Pons (tissue), 1 donor: ENCODE measurements at places on chromosomes 6 and 20.

DNA sequence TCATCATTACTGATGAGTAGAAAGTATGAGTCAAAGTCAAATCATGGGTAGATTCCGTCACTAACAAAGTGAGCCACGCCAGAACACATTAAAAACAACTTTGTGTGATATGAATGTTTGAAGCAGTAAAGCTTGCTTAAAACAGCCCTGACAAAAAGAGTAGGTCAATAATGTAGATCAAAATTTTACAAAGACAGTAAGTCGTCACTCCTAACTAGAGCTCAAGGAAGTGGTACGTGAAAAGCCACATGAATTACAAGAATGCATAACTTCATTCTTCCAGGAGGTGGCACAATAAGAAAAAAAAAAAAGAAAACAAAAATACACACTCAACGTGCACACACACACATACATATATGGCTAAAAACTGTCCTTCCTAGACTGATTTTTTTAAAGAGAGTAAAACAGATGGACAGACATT, 69.9 kb downstream of the HACE1 start:
- DNase-seq: peak; percentile 37

DNA sequence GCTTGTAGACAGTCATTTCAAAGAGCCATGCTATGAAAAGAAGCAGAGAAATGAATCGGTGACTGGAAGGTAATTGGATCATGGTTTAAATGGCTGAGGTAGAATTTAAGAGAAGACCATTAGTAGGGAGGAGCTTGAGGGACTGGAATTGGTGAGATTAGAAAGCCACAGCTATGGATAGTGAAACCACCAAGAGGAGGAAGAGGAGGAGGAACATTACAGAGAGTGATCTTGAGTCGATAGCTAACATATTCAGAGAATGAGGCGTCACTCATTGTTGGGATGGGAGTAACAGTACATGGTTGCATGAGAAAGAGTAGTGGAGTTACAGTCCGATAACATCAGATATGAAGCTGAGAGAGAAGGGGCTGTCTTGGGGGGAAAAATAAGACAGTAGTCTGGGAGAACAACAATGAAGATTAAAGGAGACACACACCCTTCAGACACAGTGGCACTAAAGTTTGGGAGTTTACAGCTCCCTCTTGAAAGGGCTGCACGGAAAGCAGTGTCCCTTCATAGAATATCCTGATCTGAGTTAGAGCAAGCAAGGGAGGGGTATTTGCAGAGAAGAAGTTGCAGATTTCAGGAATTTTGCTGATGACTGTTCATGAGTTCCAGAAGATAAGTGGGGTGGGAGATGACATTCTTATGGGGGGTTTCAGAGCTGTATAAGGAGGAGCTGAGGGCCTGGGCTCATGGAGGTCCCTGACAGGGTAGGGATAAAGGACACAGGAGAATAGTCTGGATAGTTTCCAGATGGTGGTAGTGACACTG, 15.1 kb upstream of the LAMP5 start:
- DNase-seq: no peak

- DNase-seq: no peak
These were observed 2.2 kb upstream of the TAP2 start for GRCh38 chr6:32840604-32841246.

GRCh38 chr6:119325559-119326265, 23.8 kb downstream of the MAN1A1 start:
- DNase-seq: no peak

DNA sequence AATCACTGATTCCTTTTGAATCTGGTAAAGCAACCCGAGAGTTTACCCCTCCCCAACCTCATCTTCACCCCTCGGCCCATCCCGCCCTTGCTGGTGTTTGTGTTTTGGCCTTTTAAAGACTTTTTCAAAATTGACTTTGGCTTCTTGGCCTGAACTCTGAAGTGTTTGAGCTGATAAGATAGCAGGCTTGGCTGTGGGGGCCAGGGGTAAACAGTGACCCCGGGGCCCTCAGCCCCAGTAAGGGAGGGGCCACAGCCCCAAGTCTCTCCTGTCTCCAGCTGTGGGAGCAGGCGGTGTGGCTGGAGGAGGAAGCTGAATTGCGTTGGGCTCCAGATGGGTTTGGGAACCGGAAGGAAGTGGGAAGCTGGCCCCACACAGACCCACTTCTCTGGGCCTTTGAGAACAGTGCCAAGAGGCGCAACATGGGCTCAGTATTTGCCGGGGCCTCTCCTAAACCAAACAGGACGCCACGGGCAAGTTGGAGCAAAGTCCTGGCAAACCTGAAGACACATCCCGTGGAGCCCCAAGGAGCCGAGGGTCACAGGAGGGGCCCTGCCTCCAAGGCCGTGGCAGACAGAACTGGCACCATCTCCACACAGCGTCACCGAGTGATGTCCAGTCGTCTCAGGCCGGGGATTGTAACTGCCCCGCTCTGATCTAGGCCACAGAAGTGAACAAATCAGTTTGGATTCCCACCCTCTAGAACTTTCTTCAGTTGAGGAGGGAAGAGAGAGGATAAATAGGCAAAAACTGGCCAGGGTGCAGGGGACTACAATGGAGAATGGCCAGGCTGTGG, 54.3 kb upstream of the PTPN1 start:
- no peak for DNase-seq

DNA sequence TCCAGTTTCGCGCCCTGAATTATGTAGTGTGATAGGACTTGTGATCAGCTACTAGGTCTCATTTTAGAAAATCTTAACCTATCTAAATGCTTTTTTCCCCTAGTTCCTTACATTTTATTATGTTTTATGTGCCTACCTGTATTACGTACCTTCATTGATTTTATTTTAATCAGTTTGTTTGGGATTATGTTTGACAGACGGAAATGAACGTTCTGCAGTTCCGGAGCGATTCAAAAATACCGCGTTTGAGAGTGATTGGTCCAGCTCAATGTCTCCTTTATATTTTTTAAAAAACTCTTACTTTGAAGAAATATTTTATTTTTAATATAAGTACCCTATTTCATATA, 114.3 kb upstream of the BTN3A2 start:
- DNase-seq: peak; percentile 46

- DNase-seq: peak; percentile 12
These were observed 33.1 kb upstream of the CHRNA4 start for GRCh38 chr20:63394069-63394919.

DNA sequence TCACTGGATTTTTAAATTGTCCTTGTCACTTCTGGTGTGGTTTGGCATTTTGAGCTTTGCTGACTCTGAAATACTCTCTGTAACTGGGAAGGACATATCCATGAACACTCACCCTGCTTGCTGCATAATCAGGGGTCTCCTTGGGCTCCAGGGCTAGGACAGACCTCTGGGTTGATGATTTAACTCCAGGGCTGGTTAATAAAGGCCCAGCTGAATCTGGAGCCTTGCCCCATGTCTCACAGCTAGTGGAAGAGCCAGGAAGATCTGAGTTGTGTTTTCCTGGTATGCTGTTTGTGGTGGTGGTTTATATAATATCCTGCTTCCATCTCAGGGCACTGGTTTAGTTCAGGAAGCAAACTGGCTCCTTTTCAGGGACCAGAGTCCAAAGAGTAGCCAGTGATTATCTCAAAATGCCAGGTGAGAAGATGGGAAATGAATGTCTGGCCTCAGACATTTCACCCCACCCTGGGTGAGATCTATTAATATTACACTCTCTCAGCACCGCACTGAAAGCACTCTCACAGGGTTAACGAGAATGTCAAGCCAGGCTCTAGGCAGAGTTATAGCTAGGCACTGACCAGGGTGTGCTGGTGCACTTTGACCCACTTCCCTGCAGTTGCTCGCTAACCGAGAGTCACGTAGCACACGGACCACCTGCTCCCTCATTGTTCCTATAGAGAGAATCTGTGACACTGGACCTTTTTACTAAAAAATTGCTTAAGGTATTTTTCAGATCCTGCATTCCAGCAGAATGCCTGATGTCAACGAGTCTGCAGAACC, 90.1 kb upstream of the SLC22A16 start:
- no peak for DNase-seq

GRCh38 chr20:11260611-11261010, 586.8 kb upstream of the JAG1 start:
- no peak for DNase-seq

DNA sequence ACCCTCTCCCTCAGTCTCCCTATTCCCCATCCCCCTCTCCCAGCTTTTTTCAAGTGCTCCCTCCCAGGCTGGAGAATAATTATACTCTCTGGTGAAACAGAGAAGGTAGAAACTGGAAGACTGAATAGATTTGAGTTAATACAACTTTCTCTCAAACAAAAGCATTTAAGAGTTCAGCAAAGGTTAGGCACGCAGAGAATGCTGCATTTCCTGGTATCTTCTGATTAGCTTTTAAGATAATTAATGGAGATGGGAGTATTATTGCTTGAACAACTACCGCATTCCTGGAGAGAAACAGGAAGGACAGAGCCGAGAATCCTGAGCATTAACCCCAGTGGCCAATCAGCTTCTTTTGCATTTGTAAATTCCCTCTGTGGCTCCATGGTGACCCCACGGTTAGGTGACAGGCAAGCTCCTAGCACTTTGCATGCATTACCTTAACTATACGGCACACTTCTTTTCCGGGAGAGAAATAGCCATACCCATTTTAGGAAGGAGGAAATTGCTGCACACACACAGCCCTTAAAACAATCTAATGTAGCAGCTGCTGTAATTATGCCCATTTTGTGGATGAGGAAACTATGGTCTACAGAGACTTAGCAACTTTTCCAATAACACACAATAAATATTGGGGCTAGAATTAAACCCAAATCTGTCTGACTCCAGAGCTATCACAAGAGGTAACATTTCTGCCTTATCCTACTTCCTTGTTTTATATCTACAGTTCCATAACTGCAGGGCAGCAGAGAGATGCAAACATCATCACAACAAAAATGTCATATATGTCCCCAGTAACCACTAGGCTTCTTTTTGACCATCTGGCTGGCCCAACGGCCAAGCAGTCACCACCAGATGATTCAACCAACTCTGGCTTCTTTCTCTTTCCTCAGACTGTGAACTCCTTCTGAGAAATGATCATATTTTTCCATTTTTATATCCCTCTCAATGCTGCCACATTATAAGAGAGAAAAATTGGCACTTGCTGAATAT, 169.9 kb downstream of the CD24 start:
- DNase-seq: no peak

GRCh38 chr6:47405273-47405672, 72.3 kb upstream of the CD2AP start:
- DNase-seq: no peak

DNA sequence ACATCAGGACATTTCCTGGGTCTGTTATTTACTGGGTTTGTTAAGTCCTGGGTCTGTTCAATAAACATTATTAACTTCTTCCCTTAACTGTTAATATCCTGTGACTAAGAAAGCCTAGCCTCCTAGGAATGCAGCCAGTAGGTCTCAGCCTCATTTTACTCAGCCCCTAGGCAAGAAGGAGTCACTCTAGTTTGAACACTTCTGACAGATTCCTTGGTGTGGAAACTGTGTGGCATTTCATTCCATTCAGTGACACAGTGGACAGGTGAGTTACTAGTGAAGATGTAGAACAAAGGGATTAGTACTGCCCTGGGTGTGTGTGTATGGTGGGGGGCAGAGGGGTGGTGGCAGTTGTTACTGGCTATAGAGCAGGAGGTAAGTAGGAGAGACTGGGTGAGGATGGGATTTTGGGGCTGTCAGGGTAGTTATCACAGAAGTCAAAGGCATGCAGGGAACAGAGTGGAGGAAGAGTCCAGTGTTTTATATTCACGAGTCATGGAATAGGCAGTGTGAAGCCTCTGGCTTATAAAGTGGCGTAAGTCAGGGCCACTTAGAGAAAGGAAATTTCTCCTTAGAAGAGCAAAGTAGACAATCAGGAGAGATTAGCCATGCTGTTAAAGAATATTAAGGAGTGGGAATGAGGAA, 28.4 kb downstream of the RNF182 start:
- DNase-seq: no peak

- no peak for DNase-seq
These were observed 7.2 kb downstream of the MMS22L start for GRCh38 chr6:97275804-97276203.

DNA sequence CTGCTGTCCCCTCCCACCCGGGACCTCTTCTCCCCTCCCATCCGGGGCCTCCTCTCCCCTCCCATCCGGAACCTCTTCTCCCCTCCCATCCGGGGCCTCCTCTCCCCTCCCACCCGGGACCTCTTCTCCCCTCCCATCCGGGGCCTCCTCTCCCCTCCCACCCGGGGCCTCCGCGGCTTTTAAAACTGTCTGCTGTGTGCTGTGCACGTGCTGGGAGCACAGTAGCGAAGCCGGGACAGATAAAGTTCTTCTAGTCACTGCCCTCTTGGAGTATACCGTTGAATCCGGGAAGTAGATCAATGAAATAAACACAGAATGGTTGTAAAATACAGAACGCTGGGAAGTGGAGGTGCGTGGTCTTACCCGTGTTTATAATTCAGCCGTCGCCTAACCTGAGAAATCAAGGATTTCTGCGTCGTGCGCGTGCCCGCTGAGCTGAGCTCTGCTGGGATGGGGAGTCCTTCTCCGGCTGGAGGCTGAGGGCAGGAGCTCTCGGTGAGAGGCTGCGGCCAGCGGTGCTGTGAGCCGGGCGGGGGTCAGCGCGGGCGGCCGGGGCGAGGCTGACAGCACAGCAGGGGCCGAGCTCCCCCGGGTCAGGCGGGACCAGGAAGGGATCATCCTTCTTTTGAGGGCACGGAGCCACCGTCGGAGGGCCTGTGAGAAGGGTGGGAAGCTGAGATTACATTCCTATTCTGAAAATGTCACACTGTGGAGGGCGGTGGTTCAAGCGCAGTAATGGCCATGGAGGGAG, 19.6 kb upstream of the KIF25 start:
- DNase-seq: no peak

DNA sequence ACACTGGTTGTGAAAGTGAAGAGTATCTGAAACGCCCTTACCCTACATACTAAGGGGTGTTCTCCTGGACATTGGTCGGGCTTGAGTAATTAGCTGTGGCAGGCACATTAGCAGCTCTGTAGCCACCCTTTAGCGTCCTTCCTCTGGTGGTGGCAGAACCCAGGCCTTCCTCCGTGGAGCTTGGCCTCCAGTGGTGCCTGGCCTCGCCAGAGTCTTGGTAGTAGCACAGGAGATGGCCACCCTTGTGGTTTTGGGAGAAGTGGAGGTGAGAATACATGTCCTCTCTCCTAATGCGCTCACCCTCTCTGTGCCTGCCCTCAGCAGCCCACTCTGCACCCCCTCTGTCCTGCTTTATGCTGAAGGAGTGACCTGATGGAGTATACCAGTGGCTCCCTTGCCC, 17.6 kb upstream of the UQCC2 start:
- no peak for DNase-seq

- peak; percentile 84 for DNase-seq
These were observed 63.9 kb downstream of the FARS2 start for GRCh38 chr6:5325173-5325572.

DNA sequence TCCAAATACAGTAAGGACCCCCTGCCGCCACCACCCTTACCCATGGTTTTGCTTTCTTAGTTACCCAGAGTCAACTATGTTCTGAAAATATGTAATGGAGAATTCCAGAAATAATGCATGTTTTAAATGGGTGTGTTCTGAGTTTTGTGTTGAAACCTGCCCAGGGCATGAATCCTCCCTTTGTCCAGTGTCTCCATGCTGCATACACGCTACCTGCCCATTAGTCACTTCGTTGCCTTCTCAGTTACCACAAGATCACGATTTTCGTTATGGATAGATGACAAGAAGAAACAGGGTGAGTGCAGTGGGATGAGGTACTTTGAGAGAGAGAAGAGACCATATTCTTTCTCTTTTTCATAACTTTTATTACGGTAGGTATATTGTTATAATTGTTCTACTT, 10.6 kb downstream of the FARS2 start:
- DNase-seq: no peak
